ENCODE measurements at places on chromosomes 11 and 22.

GRCh38 chr11:102757823-102758549 lies 22.4 kb downstream of the MMP10 start:
- no peak for DNase-seq

DNA sequence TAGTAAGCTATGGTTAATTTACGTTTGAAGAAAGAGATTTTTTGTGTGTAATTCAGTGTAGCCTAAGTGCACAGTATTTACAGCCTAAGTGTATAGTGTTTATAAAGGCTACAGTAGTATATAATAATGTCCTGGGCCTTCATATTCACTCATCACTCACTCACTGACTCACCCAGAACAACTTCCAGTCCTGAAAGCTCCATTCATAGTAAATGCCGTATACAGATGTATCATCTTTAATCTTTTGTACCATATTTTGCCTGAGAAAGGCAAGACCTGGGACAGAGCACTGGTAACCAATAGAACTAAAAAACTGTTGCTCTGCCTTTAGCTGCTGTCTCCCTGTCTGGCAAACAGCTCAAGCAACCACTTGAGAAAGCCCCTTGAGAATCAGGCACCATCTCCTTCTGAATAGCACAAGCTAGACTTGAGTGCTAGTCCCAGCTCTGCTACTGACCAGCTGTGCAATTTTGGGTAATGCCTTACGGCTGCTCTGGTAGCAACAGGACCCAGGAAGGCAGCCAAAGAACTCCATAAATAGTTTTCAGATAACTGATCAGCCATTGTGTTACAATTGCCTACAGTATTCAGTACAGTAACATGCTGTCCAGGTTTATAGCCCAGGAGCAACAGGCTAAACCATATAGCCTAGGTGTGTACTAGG lies 131.3 kb downstream of the KCNC1 start:
- DNase-seq, result no peak

GRCh38 chr11:30328681-30329080 lies 5.8 kb downstream of the ARL14EP start:
- no peak for DNase-seq

DNA sequence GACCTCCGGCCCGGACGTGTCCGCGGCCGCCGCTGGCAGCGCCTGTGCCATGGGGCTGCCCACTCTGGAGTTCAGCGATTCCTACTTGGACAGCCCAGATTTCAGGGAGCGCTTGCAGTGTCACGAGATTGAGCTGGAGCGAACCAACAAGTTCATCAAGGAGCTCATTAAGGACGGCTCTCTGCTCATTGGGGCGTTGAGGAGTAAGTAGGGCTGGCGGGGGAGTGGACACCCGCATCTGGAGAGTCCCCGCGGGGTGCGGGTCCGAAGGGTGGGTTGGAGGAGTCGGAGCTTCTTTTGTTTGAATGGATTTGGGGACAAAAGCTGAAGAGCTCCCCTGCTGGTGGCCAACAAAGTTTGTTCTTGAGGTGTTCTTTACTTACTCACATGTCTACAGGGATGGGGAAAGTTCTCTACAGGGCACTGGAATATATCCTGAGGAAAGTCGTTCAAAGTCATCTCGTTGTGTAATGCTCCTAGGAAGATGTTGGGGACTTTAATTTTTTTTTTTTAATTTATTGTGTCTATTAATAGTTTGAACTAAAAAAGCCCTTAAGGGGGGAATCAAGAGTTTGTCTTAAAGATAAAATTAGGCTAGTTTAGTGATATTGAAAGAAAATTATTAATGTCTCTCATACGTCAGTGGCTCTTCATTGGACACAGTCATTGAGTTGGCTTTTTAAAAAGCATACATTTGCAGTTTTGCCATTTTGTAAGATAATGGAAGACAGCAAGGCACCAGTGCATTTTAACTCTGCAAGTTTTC lies 725 bp downstream of the ARHGAP42 start:
- DNase-seq, result peak; percentile 10

DNA sequence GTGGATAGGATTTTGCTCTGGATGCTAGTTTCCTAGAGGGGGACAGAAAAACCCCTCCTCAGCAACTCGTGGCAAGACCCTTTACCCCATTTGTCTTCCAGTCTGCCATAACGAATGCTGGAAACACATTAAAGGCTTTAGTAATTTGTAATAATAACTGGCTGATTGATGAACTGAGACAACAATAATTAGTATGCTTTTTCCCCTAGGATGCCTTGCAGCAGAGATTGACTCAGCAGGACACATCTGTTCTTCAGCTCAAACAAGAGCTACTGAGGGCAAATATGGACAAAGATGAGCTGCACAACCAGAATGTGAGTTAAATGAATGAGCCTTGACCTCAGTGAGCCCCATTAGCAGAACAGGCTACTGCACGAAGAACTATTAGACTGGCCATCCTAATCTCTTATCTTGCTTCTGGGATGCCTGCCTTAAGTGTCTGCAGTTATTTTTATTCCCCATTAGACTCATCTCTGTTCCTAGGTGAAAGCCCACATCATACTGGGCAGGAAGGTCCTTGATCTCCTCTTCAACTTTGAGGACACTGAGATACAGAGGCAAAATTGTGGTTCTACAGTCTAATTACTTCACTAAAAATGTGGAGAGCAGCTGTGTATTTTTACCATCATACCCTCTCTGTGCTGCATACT lies 32.9 kb upstream of the DLAT start:
- DNase-seq, result no peak

GRCh38 chr22:19884954-19885751 lies 30.5 kb upstream of the GNB1L start:
- DNase-seq, result no peak

- DNase-seq, result no peak
Observed at GRCh38 chr22:20990184-20991180, 8.4 kb downstream of the LZTR1 start.

- no peak for DNase-seq
Observed at GRCh38 chr11:35246745-35247144, 107.8 kb downstream of the CD44 start.

All from activated CD4-positive, alpha-beta T cell treated with anti-CD3 and anti-CD28 coated beads, Interleukin-2, amount 50 U/mL, for 48 hours (primary cell).